BE2C (cell line): ENCODE measurements at places on chromosomes 7 and 10.

DNA sequence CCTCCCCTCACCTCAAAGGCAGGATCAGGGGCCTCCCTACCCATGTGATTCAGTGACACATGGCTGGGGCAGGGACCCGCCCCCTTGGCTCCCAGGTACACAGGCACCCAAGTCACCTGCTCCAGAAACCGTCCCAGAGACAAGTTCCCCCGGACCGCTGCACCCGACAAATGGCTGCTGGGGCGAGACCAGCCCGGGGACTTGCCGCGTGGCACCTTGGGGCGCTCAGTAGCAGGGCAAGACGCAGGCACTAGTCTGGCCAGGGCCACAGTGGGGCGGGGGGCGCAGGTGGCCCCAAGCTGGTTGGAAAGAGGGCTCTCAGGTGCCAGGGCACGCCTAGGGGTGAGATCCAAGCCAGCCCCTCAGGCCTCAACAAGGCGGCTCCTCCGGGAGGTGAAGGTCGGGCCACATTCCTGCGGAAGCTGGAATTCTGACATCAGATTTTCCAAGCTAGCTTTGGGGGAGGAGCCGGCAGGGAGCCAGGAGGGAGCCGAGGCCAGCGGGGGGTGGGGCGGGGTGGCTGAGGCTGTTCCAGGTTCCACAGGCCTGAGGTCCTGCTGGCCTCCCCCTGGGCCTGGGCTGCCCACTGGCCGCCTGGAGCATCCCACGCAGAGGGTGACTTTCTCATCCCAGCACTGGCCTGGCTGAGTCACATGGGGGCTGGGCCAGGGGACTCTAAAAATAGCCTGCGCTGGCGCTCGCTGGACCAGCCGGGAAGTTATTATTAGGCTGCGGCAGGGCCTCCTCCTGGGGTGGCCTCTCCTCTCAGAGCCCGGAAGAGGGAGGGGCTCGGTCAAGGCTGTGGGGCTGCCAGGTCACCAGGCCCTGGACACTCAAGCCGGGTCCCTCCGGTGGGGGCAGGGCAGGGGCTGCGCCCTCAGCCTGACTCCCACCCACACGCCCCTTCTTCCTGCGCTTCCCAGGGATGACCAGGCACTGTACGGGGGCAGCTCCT is 20.5 kb upstream of the INPP5A start:
- DNase-seq, result peak; percentile 59

- no peak for DNase-seq
Measured at GRCh38 chr10:55397777-55398496, 596.9 kb upstream of the PCDH15 start.

- no peak for DNase-seq
Measured at GRCh38 chr7:96080027-96080426, 241.9 kb downstream of the SLC25A13 start.

DNA sequence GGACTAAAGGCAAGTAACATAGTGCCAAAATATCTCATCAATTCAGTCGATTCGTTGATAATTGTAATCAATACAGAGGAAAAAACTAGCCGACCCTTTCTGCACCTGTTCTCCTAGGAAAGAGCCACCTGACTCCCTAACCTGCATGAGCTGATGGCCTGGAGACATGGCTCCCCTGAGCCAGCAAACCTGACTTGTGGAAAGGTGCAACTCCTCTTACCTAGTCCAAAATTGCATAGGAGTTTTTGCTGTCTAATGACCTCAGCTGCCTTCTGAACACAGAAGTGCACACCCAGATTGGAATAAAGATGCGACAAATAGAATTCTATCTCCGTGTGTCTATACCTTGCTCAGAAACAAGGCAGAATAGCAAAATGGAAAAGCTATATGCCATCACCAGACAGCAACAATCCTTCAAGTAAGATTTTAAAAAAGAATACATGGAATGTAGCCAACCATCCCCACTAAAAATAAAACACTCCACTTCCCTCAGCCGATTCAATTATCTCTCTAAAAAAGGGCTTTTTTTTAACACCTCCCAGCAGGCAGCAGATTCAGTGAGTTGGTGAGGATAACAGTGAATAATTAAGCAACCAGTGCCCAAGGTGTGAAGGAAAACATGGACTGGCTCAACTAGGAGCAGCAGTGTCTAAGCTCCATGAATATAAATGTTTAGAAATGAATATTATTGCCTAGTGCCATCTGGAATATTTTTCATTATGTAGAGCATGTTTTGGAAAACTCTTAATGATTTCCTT is 26.6 kb upstream of the LMTK2 start:
- DNase-seq, result no peak

GRCh38 chr7:47290466-47290865 is 291.4 kb downstream of the TNS3 start:
- no peak for DNase-seq

DNA sequence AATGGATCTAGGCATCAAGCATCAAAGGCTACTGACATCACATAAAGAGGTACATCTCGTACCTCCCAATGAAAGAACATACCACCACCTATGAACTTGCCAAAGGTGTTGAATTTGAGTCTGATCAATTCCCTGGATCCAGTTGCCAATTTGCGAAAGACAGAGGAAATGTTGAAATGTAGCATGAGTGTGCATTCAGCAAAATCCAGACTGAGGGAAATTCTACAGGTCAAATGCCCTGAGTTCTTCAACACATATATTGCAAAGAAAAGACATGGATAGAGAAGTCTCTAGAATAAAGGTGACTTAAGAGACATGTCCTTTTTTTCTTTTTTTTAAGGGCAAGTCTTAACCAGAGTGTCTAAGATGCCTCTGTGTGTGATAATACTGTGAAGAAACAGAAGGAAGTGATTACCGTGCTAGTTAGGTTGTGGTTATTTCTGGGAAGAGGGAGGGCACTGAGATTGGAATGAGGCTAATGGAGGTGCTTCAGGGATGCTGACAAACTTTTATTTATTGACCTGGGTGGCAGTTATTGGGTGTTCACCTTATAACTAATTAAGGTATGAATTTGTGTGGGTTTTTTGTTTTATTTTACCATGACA is 128.7 kb downstream of the SAMD9 start:
- DNase-seq, result no peak

GRCh38 chr10:5268234-5268633 is 71.6 kb downstream of the AKR1C4 start:
- DNase-seq, result no peak

DNA sequence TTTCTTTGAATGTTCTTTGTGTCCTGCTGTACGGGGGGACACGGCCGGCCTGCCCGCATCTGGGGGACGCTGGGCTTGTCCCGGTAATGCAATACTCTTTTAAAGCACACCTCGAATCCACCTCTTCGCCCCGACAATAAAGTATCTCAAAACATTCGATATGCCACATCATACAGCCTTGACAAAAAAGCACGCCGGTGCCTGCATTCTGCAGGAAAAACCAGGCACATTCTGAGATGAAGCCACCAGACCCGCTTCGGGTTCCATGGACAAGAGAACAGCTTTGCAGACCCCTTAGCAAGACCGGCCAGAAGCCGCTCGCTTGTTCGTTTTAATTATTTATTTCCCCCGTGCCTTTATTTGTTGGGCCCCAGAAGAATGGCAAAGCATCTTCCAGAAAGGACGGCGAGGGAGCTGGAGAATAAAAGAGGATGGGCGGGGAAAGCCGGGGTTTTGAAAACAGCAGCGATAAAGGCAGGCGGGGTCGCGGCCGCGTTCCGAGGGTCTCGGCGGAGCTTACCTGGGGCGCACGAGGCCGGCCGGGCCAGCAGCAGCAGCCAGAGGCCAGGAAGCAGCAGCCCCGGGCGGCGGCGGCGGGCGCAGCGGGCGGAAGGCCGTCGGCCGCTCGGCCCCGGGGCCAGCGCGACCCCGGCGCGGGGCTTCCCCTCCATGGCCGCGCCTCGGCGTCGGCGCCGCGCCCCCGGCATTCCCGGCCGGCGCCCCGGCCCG is 462 bp downstream of the KIAA1549 start:
- peak; percentile 26 for DNase-seq

DNA sequence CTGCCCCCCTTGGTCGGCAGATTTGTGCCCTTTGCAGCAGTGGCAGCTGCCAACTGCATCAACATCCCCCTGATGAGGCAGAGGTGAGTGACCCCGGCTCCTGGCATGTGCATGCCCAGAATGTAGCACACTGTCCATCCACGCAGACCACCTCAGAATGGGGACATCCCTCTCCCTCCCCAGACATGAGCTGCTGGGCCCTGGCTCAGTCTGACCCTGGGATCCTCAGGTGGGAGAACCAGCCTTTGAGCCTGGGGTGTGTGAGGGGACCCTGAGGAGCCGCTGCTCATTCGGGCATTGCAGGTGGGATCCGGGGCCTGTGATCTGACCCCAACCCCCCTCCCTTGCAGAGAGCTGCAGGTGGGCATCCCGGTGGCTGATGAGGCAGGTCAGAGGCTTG is 5.7 kb downstream of the SFXN3 start:
- no peak for DNase-seq

- DNase-seq, result no peak
Measured at GRCh38 chr7:158368449-158368848, 219.2 kb downstream of the PTPRN2 start.

GRCh38 chr7:26370011-26370410 is 78.3 kb downstream of the SNX10 start:
- DNase-seq, result no peak

DNA sequence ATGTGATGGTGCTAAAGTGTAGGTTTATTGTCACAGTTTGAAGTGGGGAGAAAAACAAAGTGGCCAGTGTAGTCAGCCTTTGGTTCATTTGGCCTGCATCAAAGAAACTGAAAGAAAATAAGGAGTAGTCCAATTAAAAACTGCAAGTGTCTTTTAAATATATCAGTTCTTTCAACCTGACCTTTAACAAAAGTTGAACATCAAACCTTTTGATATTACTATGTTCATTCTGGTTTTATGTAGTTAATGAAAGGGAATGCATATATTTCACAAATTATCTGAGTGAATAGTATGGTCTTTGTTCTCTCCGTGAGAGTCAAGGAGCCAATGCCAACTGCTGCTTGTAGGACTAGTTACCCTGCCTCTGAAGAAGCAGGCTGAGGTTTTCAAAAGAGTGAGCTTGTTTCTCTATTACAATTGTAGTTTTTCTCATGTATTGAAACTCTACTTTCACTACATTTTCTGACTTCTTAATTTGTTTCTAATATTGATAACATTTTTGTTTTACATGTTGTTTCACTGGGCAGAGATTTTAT is 1160.8 kb upstream of the LRRTM3 start:
- DNase-seq, result no peak

GRCh38 chr7:117006907-117007684 is 53.8 kb downstream of the ST7 start:
- DNase-seq, result no peak

GRCh38 chr10:100622946-100623345 is 87.2 kb downstream of the HIF1AN start:
- no peak for DNase-seq

DNA sequence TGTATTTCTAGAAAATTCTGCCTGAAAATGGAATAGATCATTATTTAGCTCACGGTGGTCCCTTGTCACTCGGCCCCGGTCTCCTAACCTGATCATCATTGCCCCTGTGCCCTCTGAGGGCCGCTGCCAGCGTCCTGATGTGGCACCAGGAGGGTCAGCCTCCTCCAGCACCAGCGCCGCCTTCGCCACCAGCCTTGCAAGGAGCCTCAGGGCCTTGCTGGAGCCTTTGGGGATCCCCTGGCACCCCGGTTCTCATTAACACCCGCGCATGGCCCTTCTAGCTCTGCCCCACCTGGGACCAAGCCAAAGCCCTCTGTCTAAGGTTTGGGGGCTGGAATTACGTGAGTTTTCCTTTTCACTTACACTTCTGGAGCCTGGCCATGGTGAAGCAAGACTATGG is 282.5 kb upstream of the ADARB2 start:
- DNase-seq, result no peak

DNA sequence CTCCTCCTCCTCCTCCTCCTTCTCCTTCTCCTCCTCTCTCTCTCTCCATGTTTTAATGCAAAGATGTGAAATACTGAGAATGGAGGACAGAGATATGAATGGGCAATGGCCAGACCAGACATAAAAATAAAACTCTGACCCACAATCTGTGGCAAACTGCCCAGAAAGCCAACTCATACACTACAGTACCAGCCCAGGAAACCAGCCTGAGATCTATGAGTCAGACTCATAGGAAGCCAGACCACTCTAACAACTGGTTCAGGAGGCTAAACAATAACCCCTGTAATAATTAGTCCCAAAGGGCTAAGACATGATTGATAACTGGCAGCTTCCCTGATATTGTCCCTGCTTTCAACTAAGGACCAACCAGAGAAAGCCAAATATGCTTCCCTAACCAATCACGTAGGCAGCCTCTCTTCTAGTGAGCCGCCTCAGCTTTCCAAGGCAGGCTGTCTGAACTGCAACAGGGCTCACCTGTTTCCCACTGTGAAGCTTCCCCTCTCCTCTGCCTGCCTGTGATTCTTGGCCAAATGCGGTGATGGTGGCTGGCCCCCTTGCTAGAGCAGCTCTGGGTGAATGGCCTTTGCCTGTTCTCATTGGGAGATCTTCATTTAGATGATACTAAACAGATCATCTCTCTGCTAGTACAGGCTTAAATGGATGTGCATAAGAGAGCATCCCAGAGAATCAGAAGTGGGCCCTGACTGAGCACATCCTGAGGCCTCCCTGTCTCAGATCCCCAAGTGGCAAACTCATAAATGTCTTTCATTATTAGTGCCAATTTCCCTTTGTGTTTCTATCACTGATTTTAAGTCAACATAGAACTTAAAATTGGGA is 817.6 kb downstream of the TNS3 start:
- DNase-seq, result peak; percentile 90

GRCh38 chr10:84204122-84204521 is 9.8 kb downstream of the CDHR1 start:
- no peak for DNase-seq

DNA sequence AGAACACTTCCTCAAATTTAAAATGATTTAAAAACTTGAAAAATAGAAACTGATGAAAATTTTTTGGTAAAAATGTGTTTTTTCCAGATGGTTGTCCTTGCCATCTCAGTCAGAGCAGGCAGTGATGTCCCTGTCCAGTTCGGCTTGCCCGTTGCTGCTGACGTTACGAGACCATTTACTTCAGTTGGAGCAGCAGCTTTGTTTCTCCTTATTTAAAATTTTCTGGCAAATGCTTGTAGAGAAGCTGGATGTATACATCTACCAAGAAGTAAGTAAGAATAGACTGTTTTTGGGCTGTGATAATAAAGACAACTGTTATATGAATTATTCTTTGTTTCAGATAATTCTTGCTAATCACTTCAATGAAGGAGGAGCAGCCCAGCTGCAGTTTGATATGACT is 16.1 kb downstream of the EFCAB10 start:
- DNase-seq, result no peak

DNA sequence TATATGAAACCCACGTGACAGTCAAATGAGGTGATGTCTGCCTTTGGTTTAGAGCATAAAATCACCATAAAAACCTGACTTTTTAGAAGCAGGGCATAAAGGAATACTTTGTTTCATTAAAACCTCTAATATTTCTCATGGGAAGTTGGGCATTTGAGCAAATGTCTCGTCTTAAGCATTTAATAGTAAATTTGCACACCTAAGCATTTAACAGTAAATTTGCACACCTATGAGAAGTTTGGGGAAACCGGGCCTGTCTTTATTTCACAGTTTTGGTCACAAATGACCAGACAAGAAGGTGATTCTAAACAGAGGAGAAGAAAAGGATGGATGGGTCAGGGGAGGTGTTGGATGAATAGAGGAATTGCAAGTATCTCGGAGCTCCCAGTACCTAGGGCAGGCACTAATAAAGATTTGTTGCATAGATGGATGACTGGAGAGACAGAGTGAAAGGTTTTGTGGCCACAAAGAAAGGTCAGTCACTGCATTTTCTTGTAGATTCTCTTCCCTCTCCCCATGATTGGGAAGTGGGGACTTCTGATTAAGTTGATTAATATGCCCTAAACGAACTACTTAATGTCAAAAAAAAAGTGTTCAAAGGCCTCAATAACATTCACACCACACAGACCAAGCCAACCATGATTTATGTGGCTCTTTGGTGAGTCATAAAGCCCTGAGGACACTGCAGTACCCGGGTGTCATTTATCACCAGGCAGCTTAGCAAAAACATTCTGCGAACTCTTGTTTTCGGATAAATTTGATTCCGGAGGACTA is 158.2 kb downstream of the SPAG6 start:
- DNase-seq, result no peak
